ENCODE measurements at places on chromosomes 3 and 15.

- DNase-seq: no peak
These were observed 1.5 kb upstream of the AMOTL2 start for GRCh38 chr3:134375582-134376384.

DNA sequence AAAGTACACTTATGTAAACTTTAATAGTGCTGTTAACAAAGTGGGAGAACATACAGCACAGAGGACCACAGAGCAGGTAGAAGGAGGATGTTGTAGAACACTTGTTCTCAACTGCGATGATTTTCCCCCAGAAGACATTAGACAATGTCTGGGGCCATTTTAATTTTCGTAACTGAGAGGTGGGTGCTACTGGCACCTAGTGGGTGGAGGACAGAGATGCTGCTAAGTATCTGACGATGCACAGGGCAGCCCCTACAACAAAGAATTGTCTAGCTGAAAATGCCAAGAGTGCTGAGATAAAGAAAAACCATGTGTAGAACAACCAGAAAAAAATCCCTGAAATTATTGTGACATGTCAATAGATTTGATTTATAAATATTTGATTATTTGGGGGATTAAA lies 5.0 kb upstream of the KBTBD8 start:
- DNase-seq: no peak

DNA sequence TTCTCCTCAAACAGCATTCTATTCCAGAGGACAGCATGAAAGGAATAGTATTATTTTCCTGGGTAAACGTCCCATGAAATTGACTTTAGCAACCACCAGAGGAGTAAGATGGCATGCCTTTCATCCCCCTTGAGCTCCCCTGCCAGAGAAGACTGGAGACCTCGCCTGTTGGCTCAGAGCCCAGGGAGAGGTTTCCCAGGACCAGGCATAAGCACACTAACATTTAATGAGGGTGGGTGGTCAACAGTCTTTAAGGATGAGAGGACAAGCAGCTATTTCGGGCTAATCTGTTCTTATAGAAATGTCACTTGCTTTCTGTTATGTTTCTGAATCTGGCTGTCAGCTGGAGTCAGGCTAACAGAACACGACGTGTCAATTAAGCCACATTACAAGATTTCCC lies 390.5 kb downstream of the GABRG3 start:
- no peak for DNase-seq

- DNase-seq: no peak
These were observed 16.1 kb upstream of the GYG1 start for GRCh38 chr3:148975248-148975647.

DNA sequence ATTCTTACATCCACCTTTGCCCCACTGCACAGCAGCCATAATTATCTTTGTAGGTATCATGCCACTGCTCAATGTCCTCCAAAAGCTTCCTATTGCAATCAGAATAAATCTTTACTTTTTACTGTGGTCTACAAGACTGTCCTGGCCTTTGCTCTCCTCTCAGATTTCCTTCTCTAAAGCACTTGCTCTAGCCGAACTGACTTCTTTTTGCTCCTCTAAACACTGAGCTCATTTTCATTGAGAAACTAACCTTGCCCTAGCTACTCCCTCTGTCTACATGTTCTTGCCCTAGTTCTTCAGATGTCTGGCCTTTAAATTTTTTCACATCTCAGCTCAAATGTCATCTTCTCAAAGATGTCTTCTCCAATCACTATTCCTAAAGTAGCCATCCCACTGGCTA lies 342.8 kb downstream of the TBC1D5 start:
- DNase-seq: no peak

GRCh38 chr3:69085168-69085832 lies 563 bp downstream of the ARL6IP5 start:
- DNase-seq: no peak

Data from activated CD4-positive, alpha-beta T cell treated with anti-CD3 and anti-CD28 coated beads for 24 hours (primary cell).